ENCODE measurements at places on chromosomes 16 and 17.

DNA sequence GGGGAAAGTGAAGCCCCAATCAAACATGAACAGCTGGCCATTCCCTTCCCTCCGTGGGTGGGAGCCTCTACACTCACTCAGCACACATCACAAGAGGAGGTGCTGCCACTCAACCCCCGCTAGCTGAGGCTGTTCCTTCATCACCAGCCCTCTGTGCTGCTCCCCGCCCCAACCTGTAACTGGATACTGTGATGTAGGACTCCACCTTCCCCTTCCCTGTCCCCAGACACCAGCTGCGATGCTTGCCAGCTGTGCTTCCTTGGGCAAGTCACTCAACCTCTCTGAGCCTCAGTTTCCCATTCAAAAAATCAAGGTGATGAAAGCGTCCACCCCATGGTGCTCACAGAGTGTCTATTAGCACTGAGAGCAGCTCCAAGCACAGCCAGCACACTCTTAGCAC, 273.2 kb downstream of the MRTFB start:
- DNase-seq, result no peak

DNA sequence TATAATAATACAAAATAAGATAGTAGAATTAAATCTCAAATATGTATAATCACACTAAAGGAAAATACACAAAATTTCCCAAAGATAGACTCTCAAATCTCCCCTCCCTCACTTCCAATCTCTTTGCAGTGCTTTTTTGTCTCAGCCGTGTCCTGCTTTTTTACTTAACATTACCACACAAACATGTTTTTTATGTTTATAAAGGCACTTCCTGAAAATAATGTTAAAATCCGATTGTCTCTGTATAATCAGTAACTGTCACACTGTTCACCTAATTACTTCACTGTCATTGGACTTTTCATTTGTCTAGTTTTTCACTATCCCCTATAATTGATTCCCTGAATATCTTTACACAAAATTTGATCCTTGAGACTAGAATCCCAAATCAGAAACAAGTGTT, 38.2 kb upstream of the ALDH3A2 start:
- peak; percentile 58 for DNase-seq

GRCh38 chr16:65662256-65662655, 540.4 kb upstream of the CDH11 start:
- DNase-seq, result no peak

GRCh38 chr16:10579965-10580882, at the start of gene EMP2:
TSS of gene EMP2 (minus strand) at chr16:10580598. CDS start at chr16:10547617, 32,981 bp downstream.
- DNase-seq, result no peak

GRCh38 chr17:15999974-16000827, 577 bp downstream of the TTC19 start:
- DNase-seq, result no peak

- no peak for DNase-seq
Observed at GRCh38 chr16:8872967-8873865, 4.4 kb upstream of the CARHSP1 start.

DNA sequence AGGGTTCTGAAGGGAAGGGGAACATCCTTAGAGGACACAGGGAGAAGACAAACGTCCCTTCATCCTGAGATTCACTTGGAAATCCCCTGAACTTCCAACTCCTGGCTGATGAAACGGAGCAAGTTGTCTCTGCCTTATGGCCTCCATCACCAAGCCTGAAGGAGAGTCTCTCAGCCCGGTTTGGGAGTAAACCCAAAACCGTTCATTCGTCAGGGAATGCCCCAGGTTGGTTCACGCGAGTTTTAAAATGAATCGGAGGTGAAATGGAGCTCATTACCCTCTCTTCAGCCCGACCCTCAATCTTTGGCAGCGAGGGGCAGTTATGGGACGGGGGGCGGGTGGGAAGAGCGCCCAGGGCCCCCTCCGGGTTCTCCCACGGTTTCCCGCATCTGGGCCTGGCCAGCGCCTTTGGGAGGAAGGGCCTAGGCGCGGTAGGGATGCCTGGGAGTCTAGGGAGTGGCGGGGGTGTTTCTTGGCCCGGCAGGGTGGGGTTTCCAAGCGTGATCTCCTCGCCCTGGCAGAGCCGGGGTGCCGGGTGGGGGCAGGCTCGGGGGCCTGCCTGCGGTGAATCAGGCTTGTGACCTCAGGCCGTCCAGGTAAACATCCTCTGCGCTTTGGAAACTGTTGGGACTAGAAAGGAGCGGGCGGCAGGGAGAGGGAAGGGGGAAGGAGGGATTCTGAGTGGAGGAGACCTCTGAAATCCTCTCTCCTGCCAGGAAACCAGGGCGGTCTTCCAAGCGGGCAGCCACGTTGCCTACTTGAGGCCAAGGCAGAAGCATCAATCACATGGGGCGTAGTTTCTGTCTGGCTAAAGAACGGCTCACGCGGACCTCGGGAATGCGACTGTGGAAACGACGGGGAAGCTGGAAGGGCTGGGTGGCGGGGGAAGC, 24.1 kb upstream of the HOXB13 start:
- no peak for DNase-seq

- no peak for DNase-seq
Observed at GRCh38 chr17:39205112-39205526, 5.0 kb downstream of the RPL19 start.

GRCh38 chr17:73069164-73069770, 23.2 kb downstream of the SLC39A11 start:
- DNase-seq, result no peak

DNA sequence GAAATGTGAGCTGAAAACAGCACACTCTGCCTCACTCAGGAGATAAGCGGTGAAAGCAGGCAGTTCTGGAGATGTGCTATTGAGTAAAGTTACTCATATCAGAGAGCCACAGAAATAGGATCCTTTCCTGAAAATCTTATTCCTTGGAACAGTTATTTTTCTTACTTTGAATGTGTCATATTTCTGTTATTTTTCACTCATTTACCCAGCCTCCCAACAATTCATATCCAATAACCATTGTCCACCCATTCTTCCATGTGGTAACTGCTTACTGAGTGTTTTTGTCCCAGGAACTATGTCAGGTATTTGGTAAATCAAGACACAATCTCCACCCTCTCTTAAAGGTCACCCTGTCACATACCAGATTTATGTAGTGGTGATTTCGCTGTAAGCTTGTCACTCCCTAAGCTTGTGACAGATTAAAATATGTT, 144.9 kb downstream of the PARN start:
- DNase-seq, result no peak

DNA sequence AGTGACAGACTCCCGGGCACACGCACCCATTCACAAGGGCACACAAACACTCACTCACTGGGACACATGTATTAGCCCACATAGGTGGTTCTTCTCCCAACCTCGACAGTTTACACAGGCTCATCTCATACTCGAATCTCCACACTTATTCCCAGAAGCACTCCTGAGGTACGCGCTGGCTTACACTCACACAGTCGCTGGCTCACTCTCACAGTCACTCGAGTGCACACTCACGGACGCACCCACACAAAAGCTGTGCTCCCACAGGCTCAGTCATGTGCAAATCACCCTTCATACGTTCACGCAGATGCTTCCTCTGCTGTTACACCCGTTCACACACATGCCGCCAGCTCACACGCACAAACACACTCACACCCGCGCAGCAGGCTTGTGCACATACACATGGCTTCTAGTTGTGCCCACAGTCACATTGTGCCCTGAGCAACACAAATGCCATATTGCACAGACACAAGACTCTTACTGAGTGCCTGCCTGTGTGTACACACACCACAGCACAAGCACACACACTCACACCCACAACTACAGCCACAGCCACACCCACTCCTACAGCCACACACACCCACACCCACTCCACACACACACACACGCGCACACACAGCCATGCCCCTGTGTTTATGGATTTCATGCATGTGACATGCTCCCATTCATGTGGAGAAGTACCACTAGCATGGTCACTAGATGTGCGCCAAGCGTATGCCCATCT, 8.4 kb upstream of the PRR29 start:
- DNase-seq, result no peak

GRCh38 chr17:45950888-45951287, 48.2 kb upstream of the STH start:
- DNase-seq, result no peak

GRCh38 chr17:77208217-77208808, 67.5 kb downstream of the SEC14L1 start:
- DNase-seq, result no peak

- DNase-seq, result peak; percentile 82
Observed at GRCh38 chr17:73192206-73192893, 505 bp upstream of the COG1 start.

DNA sequence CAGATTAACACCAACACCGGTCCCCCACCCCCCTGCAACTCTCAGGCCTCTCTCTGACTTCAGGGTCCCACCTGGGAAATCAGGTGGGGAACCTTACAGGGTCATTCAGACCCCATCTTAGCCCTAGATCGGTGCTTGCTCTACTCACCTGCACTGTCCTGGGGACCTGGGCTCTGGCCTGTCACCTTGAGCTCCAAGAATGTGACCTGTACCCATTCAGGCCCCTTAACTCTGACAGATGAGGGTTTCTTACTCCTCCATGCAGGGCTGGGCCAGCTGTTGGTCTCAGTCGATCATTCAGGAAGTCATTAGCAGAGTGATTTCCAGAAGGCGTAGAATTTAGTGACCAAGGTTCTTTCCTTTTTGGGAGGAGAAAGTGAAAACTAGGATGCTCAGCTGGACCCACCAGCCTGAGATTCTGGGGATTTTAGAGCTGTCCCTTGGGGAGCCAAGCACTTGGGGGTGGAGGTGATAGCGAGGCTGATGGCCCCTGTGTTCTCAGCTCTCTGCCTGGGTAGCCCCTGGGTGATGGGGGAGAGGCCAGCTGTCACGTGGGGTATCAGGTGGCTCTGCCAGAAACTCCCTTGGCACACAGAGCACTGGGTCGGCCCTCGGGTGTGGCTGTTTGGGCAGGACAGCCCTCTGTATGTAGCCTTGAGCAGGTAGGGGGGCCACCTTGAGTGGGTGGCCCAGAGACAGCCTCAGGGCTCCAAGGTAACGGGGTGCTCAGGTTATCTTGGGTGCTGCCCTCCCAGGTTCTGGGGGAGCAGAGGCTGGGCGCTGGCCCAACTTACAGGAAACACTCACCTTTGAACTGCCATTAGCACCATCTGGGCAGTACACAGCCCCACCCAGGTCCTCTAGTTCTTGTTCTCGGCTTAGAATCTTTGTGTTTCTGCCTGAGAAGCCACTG, 724 bp downstream of the MVP start:
- DNase-seq, result peak; percentile 37

DNA sequence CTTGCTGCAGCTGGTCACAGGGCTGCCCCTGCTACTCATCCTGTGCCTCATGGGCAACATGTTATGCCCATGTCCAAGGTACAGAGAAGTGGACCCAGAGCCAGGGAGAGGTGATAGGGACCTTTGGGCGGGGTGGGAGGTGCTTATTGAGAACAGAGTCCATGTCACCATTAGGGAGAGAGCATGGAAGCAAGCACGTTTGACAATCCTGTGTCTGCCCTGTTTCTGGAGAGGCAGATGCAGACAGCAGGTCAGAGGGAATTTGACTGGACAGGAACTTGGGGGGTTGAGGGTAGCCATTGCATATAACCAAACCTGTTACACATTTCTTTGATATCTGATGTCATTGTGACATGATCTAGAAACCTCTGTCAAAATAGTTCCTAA, 14.3 kb upstream of the ARL4D start:
- DNase-seq, result no peak

GRCh38 chr17:15332338-15332737, 9.1 kb downstream of the TEKT3 start:
- DNase-seq, result no peak

GRCh38 chr16:307691-308312, 24.8 kb downstream of the PDIA2 start:
- no peak for DNase-seq

GRCh38 chr17:78512976-78513375, 64.2 kb downstream of the DNAH17 start:
- DNase-seq, result no peak

DNA sequence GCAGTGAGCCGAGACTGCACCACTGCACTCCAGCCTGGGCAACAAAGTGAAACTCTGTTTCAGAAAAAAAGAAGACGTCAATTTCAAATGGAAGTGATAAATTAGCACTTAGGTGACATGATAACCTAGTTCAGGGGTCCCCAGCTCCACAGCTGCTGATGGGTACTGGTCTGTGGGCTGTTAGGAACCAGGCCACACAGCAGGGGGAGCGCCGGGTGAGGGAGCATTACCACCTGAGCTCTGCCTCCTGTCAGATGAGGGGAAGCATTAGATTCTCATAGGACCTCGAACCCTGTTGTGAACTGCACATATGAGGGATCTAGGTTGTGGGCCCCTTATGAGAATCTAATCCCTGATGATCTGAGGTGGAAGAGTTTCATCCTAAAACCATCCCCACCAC, 253.0 kb downstream of the FOXL1 start:
- DNase-seq, result no peak

DNA sequence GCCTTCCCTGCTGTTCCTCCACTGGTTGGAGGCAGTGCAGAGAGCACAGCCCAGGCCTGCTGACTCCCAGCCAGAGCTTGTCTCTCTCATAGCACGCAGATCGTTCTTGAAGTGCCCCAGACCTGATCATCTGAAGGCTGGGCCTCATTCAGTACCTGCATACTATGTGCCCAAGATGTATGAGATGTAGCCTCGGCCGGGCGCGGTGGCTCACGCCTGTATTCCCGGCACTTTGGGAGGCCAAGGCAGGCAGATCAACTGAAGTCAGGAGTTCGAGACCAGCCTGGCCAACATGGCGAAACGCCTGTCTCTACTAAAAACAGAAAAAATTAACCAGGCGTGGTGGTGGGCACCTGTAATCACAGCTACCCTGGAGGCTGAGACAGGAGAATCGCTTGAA, 31.0 kb downstream of the WNT3 start:
- no peak for DNase-seq

- DNase-seq, result no peak
Observed at GRCh38 chr17:45335721-45336120, 18.9 kb upstream of the MAP3K14 start.

- DNase-seq, result no peak
Observed at GRCh38 chr17:12727881-12728280, 61.4 kb upstream of the ARHGAP44 start.

GRCh38 chr16:17230932-17231581, 239.7 kb downstream of the XYLT1 start:
- no peak for DNase-seq

GRCh38 chr17:16466407-16466806, 25.6 kb downstream of the LRRC75A start:
- DNase-seq, result no peak

DNA sequence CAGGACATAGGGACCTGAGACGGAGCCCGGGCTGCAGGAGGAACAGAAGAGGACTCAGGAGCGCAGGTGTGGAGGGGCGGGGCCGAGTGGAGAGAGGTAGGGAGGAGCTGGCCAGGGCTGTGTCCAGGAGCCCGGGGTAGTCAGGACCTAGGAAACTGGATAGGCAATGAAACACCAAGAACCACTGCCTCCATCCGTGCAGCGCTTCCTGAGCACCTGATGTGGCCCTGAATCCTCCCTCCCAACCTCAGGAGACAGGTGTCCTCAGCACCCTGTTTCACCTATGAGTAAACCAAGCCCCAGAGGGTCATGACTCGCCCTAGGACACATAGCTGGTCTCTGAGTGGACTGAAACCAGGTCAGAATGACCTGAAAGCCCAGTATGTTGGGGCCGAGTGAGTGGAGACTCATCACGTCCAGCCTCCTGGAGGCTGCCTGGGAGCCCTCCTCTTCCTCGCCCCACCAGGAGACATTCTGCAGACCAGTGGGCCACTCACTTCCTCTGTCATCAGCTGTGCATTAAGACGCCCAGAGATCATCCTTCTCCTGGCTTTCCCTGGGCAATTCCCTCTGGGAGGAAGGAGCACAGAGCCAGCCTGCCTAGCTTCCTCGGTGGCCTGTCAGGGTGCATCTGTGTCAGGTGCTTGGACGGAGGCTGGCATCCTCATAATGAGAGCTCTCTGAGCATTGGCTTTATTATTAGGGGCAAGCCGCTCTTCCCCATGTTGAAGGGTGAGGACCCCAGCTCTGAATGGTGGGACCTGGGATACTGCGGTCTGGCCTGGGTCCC, 72.8 kb downstream of the SCNN1B start:
- DNase-seq, result no peak
